ENCODE measurements at places on chromosomes 12 and 14.

GRCh38 chr14:73240816-73241480 lies 3.6 kb downstream of the PAPLN start:
- no peak for DNase-seq

GRCh38 chr12:127284021-127284420 lies 982.9 kb upstream of the TMEM132C start:
- no peak for DNase-seq

- no peak for DNase-seq
Observed at GRCh38 chr12:19988459-19988873, 379.9 kb upstream of the PDE3A start.

DNA sequence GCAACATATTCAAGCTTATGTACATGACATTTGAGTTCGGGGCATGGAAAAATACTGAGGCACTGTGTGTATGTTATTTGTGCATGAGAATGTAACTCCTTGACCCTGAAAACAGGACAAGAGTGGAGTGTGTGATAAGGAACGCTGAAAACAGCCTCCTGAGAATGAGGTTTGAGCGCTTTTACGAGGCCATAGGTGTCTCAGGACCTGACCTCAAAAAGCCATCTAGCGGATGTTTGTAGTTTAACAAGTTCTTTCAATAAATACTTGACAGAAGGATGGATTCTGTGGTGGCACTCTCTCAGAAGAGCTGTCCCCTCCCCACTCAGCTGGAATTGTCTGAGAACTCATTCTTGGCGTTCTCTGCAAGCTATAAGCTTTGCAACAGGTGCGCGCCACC lies 350.5 kb upstream of the TMTC1 start:
- DNase-seq: no peak

GRCh38 chr12:131177599-131177998 lies 223.9 kb downstream of the ADGRD1 start:
- DNase-seq: no peak

DNA sequence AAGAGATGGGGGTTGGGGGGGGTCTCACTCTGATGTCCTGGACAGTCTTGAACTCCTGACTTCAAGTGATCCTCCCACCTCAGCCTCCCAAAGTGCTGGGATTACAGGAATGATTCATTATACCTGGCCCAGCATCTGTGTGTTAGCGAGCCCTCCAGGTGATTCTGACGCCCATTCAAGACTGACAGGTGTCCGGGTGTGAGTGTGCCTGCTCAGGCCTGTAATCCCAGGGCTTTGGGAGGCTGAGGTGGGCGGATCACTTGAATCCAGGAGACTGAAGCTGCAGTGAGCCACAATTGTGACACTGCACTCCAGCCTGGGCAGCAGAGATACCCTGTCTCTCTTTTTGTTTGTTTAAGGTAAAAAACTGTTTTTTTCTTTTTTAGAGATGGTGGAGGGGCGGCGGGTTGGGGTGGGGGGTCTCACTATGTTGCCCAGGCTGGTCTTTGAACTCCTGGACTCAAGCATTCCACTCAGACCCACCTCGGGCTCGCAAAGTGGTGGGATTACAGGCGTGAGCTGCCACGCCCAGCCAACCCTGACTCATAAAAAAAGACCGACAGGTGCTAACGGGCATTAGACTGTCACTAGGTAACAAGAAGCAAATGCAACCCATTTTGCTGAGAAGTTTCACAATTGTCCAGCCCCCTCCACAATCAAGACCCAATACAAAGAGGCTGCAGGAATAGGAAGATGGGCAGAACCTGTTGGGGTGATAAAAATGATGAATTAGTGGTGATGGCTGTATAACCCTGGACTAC lies 4.7 kb downstream of the VSIG10 start:
- no peak for DNase-seq

DNA sequence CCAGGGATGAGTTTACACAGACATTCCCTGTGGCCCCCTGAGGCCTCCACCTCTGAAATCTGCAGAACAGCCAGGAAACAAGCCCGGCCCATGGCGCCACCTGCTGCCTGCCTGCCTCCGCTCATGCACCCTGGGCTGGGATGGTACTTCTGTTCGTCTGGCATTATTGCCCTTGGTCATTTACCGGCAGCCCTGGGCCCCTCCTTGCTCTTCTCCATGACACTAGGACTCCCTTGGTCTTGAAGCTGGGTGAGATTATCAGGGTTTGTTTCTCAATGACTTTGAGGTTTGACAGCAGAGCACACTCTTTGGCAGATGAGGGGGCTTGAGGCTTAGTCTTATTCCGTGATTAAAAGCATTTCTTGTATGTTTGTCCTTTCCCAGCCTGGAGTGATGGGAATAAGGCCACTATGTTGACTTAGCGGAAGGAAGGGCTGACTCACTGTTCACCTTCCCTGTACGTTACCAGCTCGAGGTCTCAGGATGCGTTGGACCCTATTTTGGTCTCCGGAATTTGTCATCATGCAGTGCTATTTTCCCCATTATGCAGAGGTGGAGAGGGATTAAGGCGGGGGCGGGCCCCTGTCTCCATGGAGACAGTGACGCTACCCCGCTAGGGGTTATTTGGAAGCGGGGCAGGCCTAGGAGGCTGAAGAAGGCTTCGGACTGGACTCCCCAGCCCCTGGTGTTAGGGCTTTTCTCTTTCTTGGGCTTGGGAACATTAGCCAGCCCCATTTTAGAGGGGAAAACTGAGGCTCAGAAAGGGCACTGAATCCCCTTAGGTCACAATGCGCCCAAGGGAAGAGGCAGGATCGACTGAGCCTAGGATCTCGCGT lies 706 bp upstream of the PEX5 start:
- DNase-seq: peak; percentile 65

DNA sequence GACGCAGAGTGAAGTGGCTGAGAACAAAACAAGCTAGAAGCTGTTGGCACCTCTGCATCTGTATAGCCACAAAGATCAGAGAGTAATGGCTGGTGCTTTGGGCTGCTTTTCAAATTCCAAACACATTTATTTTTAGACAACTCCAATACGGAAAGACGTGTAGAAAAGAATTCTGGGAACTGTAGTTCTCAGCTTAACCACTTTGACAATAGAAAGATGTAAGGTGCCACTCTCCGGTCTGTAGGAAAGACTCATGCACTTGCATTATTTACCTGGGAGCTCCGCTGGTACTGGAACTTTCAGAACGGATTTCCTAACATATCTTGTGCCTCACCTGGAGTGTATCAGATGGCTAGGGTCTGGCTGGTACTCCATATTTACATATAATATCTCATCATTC lies 1.8 kb upstream of the OR4K2 start:
- DNase-seq: no peak

DNA sequence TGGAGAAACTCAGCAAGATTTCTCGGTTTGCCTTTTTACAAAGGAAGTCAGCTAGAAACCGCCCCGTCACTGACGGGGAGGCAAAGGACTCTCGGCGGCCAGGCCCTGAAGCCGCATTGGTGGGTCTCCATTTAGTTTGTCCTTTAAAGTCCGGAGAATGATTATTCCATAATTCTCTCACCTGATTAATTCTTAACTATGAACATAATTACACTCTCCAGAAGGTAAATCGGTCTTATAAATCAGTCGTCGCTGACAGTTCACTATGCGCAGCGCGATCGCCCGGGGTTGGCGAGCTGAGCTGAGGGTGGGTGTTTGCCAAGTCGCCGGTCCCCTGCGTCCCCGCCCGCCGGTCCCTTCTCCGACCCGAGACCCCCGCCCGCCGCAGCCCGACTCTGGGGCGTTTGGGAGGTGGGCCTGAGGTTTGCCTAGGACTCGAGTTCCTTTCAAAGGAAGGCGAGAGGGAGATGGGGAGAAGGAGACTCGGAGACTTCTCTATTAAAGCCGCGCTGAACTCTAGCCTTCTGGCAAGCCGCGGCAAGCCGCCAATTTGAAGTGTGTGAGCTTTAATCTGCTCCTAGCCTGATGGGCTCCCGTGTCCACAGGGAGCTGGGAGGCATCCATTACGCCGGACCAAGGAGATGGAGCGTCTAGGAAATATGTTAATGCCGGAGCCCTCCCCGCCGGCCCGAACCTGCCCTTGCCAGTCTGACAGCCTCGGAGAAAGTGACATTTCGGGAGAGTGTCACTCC lies 392.9 kb downstream of the NOVA1 start:
- DNase-seq: peak; percentile 28

GRCh38 chr14:31949709-31950108 lies 127.4 kb upstream of the ARHGAP5 start:
- DNase-seq: no peak

GRCh38 chr12:39401459-39401858 lies 41.5 kb downstream of the KIF21A start:
- no peak for DNase-seq

GRCh38 chr12:48828293-48828692 lies 10.0 kb downstream of the CACNB3 start:
- no peak for DNase-seq

DNA sequence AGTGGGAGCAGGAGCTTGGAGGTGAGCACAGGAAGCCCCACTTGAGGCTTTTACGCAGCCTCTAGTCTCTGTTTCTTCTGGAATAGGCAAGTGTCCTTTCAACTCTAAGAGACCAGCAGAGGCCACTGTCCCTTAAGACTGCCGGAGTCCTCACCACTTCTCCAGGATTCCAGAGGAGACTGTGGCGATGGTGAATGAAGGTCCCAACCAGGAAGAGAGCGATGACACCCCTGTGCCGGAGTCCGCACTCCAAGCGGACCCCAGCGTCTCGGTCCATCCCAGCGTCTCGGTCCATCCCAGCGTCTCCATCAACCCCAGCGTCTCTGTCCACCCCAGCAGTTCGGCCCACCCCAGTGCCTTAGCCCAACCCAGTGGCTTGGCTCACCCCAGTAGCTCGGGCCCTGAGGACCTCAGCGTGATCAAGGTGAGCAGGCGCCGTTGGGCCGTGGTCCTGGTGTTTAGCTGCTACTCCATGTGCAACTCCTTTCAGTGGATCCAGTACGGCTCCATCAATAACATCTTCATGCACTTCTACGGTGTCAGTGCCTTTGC lies 442 bp downstream of the FLVCR2 start:
- DNase-seq: no peak

DNA sequence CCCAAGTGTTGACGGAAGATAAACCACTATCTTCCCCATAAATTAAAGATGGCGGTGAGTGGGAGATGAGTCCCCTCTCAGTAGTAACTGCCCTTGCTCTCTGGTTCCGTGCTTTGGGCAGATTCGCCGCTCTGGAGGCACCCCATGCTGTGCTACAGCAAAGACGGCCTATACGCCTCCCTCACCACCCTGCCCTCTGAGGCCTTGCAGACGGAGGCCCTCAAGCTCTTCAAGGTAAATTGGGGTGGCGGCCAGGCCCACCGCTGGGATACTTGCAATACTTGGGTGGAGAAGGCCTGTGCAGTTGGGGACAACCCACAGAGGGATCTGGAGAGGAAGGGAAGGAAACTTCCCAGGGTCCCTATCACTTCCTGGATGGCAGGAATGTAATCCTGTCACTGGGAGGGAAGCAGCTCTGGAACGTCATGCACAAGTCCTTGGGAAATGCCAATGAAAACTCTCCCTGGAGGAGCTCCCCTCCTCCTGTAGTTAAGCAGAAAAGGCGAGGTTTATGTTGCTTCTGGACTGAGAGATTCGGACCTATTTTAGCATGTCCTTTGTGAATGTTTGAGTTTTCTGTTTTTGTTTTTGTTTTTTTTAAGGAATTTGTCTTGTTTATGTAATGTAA lies 22.8 kb downstream of the PIGH start:
- DNase-seq: no peak

DNA sequence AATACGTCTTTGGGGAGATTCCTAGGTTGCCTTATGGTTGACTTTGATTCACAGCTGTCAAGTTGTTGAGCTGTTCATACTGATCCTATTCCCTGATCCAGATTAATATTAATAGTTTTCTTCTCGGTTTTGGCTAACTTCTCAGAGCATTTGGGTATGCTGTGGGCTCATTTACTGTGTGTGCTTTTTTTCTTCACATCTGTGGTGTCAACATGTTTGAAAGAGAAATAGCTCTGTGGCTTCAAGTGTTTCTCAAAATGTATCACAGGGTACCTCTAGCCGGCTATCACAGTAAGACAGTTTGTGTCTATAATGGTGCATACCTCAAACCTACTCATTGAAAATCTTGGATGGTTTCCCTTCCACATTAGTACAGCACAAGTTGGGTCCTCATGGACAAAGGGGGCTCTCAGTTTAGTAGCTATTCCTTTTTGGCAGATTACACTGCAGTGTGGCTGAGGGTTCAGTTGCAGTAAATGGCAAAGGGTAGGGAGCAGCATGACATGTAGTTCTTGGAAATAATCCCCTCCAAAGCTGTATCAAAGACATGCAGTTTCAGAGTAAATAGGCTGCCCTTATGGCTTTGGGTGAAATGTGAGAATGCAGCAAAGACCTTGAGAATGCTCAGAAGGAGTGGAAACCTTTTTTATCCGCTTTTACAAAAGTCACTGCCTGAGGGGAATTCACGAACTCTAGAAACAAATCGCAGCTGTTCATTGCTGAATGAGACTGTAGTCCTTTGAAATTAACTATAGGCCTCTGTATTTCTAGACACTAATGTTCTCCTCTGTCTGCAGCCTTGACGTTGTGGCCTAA lies 102.4 kb upstream of the ATF1 start:
- DNase-seq: no peak

DNA sequence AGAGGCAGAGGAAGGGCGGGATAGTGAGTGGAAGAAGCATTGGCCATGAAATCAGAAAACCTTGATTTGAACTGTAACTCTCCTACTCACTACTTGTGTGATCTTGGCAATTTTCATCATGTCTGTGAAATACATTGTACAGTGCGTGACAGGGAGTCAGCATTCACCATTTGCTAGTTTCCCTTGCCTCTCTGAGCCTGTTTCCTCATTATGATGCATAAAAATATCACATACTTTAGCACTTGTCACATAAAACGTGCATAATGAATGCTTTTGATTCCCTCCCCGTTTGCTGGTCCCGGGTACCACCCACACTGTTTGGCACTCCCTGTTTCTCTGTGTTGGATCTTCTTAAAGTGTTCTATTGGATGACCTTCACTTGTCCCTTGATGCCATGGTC lies 101.1 kb upstream of the FRMD6 start:
- DNase-seq: no peak

GRCh38 chr14:55446127-55446736 lies 5.8 kb upstream of the TBPL2 start:
- peak; percentile 54 for DNase-seq

DNA sequence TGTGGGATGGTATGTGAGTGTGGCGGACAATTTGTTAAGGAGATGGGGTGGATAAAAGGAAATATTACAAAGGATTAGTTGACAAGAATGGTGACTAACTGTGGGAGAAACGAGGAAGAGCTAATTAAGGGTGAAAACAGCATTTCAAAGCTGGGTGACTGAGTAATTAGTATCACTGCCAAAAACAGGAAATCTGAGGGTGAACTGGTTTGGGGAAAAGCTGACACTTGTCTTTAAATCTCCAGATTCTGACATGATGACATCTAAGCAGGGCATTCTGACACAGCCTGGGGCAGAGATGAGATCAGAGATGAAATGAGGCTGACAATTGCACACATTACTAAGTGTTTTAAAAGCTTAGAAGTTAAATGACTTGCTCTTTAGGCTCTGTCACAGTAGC lies 42.4 kb upstream of the CCDC175 start:
- DNase-seq: no peak

DNA sequence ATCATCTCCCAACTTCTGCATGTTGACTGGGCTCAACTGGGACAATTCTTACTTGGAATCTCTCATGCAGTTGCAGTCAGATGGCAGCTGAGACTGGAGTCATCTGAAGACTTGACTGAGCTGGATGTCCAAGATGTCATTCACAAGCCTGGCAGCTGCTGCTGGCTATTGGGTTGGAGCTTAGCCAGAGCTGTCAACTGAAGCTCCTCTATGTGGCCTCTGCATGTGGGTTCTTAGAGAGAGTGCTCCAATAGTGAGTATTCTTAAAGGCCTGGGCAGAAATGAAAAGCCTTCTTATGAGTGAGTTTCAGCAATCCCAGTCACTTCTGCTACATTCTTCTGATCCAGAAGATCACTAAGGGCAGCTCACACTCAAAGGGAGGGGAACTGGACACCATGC lies 440.9 kb downstream of the LRIG3 start:
- DNase-seq: no peak
